Activated CD4-positive, alpha-beta T cell treated with anti-CD3 and anti-CD28 coated beads, Interleukin-2, Interleukin-6, amounts not matched to agents 100 ng/mL and 50 ng/mL, durations not matched to agents 16 hours and 8 hours (primary cell): ENCODE measurements at places on chromosomes 6 and 20.

- DNase-seq = no peak
These were observed 63.7 kb downstream of the PHACTR2 start for GRCh38 chr6:143741480-143741879.

DNA sequence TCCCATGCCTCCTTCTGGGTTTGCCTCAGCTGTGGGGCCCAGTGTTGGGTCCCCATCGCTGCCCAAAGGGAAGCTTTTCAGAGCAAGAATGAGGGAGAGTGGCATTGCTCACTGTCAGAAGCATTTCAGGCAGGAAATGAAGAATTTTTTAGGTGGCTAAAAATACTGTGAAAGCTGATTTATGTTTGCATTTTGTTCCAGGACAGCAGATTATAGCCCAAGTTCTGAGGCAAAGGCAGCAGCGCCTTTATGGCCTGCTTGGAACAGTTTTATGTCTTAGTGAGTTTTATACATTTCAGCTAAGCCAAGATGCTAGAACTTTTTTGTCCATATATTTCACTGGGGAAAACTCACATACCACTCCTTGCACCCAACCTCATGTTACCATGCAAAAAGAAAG, 4.3 kb upstream of the CCDC167 start:
- DNase-seq = no peak

- no peak for DNase-seq
These were observed 5.6 kb upstream of the C6orf132 start for GRCh38 chr6:42148058-42148457.

DNA sequence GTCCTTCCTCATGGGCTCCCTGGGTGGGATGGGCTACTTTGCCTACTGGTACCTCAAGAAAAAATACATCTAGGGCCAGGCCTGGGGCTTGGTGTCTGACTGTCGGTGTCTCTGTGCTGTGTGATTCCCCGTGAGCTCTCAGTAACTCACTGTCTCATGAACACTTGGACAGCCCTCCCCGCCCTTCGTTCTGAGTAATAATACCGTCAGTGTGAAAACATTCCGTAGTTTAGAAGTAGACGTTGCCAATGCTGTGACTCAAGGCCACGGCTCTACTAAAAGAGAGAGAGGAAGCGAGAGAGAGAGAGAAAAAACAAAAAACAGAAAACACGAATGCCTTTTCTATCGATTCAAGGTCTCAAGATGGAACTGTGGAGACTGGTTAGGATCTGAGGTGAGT, 31.8 kb downstream of the FITM2 start:
- DNase-seq = no peak

DNA sequence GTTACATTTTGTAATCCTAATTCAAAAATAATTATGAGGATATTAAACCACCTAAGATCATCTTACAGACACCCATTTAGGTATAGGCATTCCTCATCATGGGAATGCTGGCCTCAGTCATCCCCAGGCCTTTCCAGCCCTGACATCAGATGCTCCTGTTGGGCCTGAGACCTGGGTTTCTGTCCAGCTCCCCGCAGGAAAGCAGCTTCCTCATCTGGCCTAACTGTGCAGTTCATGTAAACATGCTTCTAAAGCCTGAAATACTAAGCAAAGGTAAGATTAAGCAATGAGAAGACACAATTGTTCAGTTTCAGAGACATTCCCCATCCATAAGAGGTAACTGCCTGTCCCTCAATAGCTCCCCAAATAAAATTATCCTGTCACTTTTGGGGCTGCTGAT, 19.0 kb downstream of the ETV7 start:
- DNase-seq = no peak

DNA sequence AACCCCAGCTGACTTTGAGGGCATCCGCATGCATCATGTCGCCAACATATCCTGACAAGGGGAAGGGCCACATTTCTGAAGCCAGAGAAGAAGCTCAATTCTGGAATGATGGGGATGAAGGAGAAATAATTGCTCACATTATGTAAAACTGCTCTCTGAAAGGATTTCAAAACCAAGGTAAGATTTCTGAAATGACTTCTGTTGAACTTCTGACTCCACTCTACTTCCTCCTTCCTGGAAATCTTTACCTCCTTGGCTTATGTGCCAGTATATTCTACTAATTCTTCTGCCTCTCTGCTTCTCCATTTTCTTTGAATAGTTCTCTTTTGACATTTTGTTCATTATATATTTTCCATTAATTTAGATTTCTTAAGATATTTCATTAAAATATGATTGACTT, 31.9 kb downstream of the HLA-DPB1 start:
- DNase-seq = no peak

DNA sequence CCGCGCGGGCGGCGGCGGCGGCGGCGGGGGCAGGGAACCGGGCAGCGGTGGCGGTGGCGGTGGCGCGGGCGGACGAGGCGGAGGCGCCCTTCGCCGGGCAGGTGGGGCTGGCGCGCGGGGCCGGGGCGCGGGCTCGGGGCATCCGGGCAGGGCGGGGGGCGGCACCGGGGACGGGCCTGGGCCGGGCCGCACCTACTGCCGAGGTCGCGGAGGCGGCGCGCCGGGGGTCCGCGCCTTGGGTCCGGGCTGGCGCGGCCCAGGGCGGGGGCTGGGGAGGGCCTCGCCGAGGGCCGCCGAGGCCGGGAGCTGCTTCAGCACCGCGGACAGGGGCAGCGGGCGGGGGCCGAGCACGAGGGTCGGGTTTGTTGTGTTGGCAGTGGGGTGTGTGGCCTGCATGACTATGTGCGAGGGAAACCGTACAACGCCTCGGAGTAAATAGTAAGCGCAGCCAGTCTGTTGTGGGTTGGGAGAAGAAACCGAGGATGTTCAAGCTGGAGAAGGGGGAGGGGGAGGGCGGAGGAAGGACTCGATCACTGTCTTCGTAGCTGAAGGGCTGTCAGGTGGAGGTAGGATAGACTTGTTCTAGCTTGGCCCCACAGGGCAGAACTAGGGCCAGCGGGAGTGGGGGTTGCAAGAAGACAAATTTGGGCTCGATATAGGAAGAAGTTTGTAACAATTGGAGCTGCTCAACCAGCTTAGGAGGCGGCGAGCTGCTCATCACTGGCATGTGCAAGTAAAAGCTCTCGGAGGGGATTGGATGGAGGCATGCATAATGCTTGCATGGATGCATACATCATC, 593 bp downstream of the MMP24 start:
- peak; percentile 34 for DNase-seq

- peak; percentile 40 for DNase-seq
These were observed 34.9 kb upstream of the UTRN start for GRCh38 chr6:144250276-144250675.

DNA sequence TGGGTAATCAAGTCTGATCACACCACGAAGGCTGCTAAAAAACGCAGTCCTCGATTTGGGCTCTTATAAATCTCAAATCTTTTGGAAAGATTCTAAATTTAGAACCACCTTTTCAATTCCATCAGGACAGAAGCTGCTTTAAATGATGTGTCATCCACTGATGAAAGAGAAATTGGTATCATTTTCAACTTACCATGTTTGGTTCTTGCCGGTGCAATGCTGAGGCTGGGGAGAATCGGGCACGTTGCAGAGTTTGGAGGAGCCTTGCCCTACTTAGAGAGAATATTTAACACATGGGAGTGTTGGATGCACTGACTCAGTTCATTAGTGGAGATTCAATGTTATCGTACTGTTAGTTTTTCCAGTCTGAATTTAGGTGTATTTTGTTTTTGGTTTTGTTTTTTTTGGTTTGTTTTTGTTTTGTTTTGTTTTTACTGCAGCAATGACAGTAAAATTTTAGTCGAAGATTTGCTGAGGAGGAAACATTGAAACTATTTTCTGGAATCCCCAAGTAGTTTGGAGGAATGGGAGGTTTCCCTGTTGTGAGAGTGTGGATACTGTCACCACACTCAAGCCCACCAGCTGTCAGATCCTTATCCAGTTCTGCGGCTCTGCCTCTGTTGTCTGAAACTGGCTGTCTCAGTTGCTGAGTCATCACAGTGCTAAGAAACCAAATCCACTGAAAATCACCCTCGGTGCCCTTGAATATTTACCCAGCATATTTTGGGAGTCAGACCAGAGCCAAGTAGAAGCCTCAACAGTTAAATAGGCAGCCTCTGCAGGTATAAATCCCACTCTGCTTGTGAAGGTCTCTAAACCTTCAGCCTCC, 497.0 kb downstream of the BTBD3 start:
- DNase-seq = no peak

- peak; percentile 35 for DNase-seq
These were observed 75.4 kb upstream of the INSM1 start for GRCh38 chr20:20292472-20292871.

DNA sequence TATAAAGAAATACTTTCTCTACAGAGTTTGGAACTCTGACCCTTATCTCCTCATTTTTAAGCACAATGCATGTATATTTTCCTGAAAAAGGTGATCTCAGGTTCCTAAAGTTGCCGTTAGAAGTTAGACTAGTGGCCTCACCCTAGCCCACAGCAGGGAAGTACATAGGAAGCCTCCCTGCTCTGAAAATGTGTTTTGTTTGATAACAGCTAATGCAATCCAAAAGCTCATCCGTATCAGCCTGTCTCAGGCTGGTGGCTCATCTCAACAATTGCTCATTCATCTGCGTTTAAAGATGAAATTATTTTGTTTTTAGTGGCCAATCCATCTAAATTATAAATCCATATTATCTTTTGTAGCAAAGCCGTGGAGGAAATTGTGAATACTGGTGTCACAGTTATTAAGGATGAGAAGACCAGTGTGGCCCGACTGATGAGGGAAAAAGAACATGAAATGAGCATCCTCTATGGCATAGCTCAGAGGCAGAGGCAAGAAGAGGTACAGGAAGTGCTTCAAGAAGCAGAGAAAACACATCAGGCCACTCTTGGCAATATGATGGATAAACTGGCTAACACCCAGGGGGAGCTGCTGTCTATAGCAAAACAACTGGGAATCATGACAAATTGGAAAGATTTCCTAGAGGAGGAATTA, 20.1 kb downstream of the C6orf163 start:
- no peak for DNase-seq

- DNase-seq = no peak
These were observed 375.9 kb upstream of the PTCHD4 start for GRCh38 chr6:48486876-48487275.

GRCh38 chr6:108559884-108560462, 744 bp upstream of the FOXO3 start:
- peak; percentile 7 for DNase-seq

DNA sequence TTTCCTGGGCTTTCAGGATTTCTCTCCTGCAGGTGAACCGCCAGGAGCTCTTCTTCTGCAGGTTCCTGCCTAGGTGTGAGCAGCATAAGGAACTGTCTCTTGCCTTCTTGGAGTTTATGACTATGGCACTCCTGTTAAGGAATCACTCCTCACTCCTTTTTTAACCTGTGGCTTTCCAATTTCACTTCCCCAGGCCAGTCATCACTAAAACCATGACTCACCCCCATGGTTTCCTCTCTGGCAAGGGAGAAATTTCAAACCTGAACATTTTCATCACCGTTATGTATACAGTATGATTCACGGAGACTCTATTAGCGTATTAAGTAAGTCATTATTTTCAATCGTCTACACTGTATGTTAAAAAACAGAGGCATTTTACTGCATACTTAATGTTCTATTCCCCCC, 78.2 kb upstream of the ARID1B start:
- peak; percentile 72 for DNase-seq

DNA sequence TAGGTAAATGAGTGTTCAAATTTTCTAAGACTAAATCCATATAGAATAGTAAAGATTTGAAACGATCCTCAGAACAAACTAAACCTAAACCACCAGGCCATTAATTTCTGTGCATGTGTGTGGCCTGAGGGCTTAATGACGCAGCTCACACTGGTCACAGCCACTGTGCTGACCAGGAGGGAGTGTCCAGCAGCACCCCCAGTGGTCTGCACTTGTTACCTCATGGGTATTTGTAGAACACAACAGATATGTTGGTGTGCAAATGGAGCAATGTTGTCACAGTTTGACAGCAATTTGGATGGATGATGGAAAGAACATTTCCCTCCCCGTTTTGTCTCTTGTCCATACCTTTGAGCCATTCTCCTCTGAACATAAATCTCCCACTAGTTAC, 122.4 kb upstream of the EXOC2 start:
- no peak for DNase-seq

GRCh38 chr6:25311331-25311840, 32.2 kb downstream of the CARMIL1 start:
- DNase-seq = no peak

DNA sequence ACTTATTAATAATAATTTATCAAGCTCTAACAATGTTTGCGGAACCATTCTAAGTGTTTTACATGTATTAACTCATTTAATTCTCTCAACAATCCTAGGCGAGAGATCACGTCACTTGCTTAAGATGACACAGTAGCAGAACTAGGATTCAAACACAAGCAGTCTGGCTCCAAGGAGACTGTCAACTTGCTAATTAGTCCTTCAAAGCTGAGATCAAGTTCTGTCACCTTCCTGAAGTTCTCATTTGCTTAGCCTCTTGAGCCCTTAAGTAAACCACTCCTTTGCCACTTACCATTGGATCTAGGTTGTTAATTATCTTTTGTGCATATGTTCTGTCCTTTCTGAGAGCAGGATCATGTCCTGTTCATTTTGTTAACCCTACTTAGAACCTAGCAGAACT, 14.1 kb downstream of the FKBP5 start:
- no peak for DNase-seq

GRCh38 chr20:47400685-47401084, 44.2 kb upstream of the ZMYND8 start:
- DNase-seq = no peak

- peak; percentile 48 for DNase-seq
These were observed 51.7 kb downstream of the CHMP4B start for GRCh38 chr20:33862709-33863403.

GRCh38 chr6:145789443-145789842, 25.2 kb downstream of the FBXO30 start:
- DNase-seq = no peak

DNA sequence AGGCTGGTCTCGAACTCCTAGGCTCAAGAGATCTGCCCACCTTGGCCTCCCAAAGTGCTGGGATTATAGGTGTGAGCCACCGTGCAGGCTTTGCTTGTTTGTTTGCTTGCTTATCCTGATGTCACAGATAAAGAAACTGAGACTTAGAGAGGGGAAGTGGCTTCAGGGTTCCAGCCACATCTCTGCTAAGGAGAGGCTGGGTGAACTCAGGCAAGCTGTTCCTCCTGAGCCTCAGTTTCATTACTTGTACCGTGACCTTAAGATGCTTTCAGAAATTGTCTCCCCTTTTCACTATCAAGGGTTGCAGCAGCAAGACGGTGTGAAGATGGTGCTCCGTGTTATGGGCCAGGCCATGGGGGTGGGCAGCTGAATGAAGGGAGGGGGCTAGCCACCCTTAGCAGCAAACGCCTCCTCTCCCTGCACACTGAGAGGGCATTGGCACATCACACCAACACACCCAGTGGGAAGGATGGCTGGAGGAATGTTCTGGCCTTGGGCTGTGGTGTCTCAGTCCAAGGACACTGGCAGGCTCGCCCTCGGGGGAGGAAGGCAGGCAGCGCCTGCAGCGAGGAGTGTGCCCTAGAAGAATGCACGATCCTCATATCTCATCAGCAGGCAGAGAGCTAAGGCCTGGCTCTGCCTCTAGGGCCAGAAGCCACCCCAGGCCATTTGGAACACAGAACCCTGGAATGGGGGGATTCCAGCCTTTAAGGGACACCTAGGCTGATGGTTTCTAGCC, 48.2 kb upstream of the TLDC2 start:
- peak; percentile 12 for DNase-seq

DNA sequence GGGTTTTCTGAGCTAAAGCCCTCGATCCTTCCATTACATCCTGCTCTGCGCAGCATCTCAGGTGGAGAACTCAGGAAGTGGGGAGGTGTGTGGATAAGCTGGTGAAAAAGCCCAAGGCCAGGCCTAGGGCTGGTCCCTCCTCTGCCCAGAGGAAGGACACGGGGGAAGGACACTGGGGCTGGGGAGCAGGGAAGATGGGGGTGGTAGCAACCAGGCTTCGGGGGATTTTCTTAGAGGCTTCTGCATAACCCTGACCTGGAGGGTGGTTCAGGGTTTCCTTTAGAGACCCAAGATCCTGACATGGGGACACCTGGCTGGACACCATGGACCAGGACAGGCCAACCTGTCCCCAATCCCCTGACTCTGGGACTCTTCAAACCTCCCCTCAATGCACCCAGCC, 37.9 kb downstream of the SUN5 start:
- no peak for DNase-seq
